ENCODE measurements at places on chromosomes 5 and 9.

- DNase-seq, result no peak
Observed at GRCh38 chr5:137605411-137605810, 106.3 kb upstream of the SPOCK1 start.

- DNase-seq, result no peak
Observed at GRCh38 chr5:172488221-172488620, 33.9 kb upstream of the SH3PXD2B start.

DNA sequence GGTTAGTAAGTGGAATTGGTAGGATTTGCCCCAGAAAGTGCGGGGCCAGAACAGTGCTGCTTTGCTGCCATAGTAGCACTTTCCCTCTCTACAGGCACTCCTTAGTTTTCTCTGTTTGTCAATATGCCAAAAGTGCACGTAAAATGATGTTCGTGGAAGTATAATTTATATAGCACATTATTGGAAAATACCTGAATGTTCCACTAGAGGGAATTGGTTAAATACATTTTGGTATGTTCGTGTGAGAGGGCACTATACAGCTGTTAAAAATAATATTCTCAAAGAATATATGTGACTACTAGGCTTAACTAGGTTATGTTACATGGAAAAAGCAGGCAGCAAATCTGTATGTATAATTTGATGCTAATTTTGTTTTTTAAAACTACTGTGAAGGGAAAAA, 184.0 kb upstream of the GDNF start:
- no peak for DNase-seq

DNA sequence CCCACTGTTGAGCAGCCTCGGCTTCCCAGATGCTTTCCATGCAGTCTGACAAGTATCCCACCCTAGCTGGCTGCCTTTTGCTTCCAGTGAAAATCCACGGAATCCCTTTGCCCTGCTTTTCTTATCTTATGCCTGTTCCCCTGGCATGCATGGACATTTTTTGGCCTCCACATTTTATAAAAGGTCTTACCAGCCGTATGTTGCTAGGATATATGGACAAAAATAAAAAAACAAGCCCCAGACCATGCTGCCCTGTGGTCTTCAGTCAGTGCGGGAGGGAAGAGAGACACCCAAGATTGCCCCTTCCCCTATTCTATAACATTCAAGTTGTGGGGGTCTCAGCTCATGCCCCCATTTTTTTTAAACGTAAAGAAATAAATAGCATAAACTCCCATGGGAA, 129.6 kb downstream of the COL23A1 start:
- no peak for DNase-seq

- DNase-seq, result no peak
Observed at GRCh38 chr5:174177976-174178605, 132.6 kb downstream of the NSG2 start.

DNA sequence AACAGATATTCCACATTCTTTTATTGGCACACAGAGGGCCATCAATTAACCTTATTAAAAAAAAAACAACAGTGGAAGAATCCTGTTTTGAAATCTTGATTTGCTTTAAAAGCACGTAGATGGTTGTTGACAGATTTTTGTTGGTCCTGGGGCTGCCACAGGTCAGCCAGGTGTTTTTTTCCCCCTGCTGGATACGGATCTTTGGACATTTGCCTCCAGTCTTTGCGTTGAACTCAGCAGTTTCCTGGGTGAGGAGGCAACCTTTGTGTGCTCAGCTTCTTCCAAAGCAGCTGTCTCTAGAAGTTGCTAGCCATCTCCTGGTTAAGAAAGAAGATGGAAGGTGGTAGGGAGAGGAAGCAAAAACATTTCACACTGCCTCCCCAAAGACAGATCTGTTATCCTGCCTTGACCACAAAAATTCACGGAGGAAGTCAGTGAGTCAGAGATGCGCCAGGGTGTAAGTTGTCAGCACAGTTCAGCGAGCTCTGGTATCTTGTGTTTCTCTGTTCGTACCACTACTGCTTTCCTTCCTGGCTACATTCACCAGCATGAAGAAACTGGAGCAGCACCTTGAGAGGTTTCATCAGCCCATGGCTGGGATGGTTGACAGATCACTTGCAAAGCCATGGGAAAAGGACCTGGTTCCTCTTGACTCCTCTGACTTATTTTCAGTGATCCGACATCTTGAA, 207.3 kb downstream of the ARHGAP26 start:
- no peak for DNase-seq

- DNase-seq, result no peak
Observed at GRCh38 chr5:6396836-6397535, 18.6 kb upstream of the MED10 start.

GRCh38 chr5:130939059-130939458, 226.0 kb downstream of the HINT1 start:
- no peak for DNase-seq

- no peak for DNase-seq
Observed at GRCh38 chr9:105681724-105682123, 12.6 kb upstream of the TMEM38B start.

GRCh38 chr5:137056676-137057075, 442.4 kb downstream of the SPOCK1 start:
- DNase-seq, result no peak

DNA sequence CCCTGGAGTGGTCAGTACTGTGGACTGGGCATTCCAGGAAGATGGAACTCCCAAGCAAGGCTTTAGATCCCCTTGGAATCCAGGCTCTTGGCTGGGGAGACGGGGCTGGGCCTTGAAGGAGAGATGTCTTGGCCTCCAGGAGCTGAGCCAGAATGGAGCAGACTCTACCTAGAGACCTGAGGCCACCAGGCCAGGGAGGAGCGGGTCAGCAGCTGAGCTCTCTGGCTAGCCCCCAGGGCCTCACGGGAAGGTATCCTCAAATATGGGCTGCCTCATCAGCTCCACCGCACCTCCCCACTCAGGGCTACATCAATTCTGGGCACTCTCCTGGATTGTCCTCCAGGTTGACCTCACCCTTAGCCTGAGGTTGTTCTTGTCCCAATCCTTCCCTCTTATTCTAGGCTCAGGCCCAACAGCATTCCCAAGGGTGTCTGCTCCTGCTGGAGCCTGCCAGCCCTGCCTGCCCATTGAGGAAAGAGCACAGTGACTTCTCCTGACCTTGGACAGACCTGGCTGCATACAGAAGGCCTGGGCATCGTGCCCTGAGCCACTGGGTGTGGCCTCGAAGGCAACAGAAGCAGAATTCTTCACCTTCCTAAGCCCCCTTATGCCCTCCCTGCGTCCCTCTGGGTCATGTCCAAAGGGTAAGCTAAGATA, 3.0 kb upstream of the PDLIM4 start:
- no peak for DNase-seq

GRCh38 chr9:135073741-135074305, 13.6 kb upstream of the OLFM1 start:
- DNase-seq, result no peak

- DNase-seq, result peak; percentile 52
Observed at GRCh38 chr9:35903049-35903448, 3.0 kb upstream of the HRCT1 start.

DNA sequence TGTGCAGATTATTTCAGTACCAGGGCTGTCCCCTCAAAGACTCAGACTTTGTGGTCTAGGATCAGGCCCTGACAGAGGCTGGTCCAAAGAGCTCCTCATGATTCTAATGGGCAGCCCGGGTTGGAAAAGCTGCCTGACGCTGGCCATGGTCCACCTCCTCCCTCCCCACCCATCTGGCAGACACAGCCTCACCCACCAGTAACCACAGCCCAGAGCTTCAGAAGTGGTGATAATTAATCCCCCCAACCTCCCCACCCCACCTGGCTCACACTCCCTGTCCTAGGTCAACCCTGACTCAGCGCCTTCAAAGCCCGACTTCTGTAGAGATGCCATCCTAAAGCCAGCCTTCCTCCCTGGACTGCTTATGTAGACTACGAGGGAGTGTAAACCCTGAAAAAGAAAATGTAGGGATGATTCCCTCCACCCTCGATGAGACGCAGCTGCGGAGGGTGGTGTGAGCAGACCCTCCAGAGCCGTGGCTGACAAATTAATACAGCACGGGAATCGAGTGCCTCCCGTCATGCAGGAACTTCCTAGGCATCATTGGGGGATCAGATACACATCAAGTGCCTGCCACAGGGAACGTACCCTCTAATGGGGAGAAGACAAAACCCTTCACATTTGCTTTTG, 7.0 kb downstream of the UBE2QL1 start:
- DNase-seq, result no peak

DNA sequence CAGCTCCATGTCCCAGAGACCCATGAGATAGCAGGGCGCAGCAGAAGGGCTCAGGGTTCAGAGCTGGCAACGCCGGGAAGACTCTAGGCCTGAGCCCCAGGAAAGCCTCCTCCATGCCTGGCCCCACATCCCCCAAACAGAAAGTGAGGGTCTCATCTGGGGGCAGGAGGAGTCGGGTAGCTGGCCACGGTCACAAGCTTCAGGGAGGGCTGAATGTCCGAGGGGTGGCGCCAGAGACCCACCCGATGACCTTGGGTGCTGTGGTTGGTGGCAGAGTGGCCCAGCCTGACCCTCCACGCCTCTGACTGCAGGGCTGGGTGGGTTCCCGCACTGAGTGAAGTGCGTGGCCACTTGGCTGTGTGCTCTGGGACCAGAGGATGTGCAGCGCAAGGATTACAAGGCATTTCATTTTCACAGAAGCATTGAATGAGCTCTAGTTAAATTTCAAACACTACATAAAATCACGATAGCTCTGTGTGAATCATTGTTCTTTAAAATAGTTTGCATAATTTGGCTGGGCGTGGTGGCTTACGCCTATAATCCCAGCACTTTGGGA, 3.0 kb downstream of the C8G start:
- DNase-seq, result no peak

DNA sequence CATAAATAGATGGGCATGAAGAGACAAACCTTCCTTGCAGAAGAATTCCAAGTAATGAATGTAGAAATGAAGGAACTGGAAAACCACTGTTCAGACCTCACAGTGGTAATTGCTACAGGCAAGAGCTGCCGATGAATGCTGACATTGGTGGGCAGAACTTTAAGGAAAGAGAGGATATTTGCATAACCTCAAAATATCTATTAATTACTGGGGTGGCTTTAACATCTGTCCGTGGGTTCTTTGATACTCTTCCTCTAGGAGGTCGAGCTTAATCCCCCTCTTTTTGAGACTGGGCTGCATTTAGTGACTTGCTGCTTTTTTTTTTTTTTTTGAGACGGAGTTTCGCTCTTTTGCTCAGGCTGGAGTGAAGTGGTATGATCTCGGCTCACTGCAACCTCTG, 34.7 kb downstream of the LAMC3 start:
- DNase-seq, result no peak

DNA sequence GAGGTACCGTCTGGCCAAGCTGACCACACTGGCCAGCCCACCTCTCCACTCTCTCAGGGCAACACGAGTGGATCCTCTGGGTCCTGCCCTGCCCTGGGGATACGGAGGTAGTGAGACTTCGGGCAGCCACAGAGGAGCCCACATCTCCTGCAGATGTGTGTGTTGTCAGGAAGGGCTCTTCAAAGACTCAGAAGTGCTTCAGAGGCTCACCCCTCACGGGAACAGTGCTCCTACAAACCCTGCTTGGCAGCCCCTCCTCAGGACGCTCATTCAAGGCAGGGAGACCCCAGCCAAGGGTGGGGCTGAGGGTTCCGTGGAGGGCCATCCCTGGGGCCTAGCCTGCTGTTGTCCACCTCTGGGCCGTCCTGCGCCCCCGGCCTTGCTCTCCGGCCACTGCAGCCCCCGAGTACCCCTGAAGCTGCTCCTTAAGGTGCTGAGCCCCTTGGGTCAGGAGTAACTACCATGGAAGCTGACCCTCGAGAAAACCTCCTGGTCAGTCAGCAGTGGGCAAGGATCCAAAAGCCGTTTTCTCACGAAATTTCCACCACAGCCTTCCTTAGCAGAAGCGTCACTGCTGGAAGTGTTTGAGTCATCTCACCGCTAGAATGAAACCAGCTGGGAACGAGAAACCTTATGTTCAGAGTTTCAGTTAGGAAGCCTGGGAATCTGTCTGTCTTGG, 23.2 kb upstream of the LRRC14B start:
- DNase-seq, result no peak

- no peak for DNase-seq
Observed at GRCh38 chr5:140260089-140260656, 42.7 kb downstream of the PFDN1 start.

- DNase-seq, result no peak
Observed at GRCh38 chr9:104604801-104605200, 626 bp downstream of the OR13C2 start.

DNA sequence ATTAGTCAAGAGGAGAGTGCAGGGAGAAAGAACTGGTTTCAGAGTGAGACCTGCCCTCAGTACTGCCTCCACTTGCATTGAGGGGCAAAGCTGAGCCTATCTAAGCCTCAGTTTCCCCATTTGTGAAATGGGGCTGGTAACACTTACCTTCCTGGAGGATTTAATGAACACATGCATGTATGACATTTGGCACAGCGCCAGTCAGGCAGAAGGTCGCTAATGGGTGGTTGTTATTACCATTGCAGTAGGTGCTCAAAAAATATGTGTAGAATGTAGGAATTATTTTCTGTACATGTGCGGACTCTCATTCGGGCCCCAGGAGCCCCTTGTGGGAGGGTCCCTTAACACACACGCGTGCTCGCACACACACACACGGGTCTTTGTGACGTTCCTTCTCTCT, 10.9 kb downstream of the FAT2 start:
- no peak for DNase-seq

GRCh38 chr5:135584918-135585317, 6.1 kb upstream of the CXCL14 start:
- no peak for DNase-seq

DNA sequence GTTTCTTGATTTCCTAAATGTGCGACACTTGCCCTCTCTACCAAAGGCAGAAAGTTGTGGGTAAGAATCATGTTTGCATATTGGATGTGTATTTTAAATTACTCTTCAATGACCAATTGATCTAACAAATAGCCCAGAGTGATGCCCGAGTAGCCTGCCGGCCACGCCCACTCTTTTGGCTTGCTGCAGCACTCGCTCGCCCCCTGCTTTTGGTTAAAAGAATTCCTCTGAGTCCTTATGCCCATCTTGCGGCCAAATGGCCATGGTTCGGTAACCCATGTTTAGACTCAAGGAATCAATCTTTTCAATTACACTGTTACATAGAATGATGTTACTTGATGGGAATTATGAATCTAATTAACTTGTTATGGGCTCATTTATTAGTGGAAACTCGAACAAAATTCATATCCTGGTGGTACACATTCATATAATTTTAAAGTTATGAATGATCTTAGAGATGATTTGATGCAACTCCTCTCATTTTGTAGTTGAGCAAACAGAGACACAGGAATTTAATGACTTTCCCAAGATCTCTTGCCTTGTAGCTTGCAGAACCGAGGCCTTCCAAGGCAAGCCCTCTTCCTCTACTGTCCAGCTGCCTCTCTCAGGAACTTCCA, 36.5 kb downstream of the PPIC start:
- no peak for DNase-seq

DNA sequence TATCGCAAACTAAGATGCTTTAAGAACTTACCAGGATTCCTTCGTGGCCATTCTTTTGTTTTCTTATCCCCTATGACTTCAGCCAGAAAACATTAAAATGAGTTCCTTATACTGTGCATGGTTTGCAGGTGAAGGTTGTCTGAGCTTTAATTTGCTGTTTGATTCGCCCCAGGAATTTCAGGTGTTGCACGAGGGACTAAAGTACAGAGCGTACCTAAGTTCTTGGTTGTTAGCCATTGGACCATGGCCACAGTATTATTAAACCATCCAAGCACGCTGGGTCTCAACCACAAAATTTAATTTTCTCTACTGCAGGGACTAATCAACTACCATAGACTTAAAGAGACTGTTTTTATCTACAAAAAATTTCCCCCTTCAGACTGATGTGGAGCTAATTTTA, 208.4 kb upstream of the MPDZ start:
- DNase-seq, result no peak

GRCh38 chr9:101578378-101578777, 16.4 kb downstream of the PPP3R2 start:
- no peak for DNase-seq

All from urinary bladder (tissue), 4 donors.